ENCODE measurements at places on chromosomes 4 and X. TPM values are rescaled to one million over a fixed set of nuclear protein-coding genes. Genes with fewer than 3 reads are reported as not detected.

The PRRG3 gene
- total RNA-seq: 0.05 TPM

The LRBA gene
- 77.7 TPM for total RNA-seq

GRCh38 chr4:55242506-55242905 lies 103.5 kb upstream of the SRD5A3 start:
- no peak for DNase-seq
- no peak overlapping the region for H3K27ac ChIP-seq
- H3K4me3 ChIP-seq: no peak overlapping the region
- no peaks in the 10 kb centered on the region for H3K27me3 ChIP-seq
- no peaks in the 10 kb centered on the region for H3K36me3 ChIP-seq

DNA sequence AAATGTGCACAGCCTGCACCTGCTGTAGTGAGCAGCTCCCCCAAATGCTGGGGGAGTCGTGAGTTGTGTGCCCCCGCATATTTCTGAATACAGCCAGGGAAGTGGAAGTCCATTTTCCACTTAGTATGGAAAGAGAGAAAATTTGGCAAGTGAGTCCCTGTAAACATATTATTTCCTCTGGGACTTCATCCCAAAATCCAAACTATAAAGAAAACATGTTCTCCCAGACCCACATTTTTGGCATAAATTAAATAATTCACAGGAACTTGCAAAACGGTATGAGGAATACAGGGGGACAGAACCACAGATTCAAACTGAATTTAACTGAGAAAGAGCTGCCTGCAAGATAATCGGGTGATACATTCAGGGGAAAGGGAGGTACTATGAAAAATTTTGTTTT lies 107.2 kb downstream of the GPR143 start:
- no peaks in the 10 kb centered on the region for H3K36me3 ChIP-seq
- H3K4me3 ChIP-seq: no peak overlapping the region
- DNase-seq: no peak
- H3K27ac ChIP-seq: no peak overlapping the region
- no peaks in the 10 kb centered on the region for H3K27me3 ChIP-seq

- no peaks in the 10 kb centered on the region for H3K27me3 ChIP-seq
- no peaks in the 10 kb centered on the region for H3K36me3 ChIP-seq
- H3K4me1 ChIP-seq: no peaks in the 10 kb centered on the region
Measured at GRCh38 chr4:57119054-57119651, 9.0 kb upstream of the IGFBP7 start.

DNA sequence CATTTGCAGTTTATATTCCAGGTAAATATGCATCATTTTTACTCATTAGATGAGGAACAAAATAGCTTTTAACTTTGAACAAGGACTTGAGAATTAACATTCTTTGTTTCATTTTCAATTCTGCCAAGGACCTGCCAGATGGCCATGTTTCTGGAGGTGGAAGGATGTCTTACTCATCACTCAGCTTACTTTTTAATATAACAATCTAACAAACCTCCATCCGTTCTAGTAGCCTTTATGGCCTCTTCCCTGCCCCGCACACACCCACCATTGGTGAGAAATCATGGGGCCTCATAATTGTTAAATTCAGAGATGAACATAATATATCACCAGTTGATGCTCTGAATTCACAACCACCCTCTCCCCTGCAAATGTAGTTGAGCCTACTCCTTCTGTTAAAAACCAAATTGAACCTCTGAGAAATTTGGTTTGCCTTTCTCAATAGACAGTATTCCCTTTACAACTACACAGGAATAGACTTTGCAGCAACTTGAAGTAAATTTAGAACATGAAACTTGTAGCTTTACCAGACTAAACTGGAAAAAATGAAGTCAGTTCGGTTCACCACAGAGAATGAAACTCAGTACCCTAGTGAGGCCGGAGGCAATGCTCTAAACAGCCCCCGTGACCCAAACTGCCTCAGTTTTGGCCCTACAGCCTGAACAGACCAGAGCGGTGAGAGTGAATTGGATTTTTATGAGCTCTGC lies 50.1 kb upstream of the ACSL4 start:
- no peaks in the 10 kb centered on the region for H3K27me3 ChIP-seq
- H3K36me3 ChIP-seq: no peaks in the 10 kb centered on the region
- H3K27ac ChIP-seq: no peak overlapping the region
- no peaks in the 10 kb centered on the region for H3K4me1 ChIP-seq
- no peak overlapping the region for H3K4me3 ChIP-seq

Measured in colonic mucosa (tissue), 4 donors.